ENCODE measurements at places on chromosomes 5 and 9. TPM values are rescaled to one million over a fixed set of nuclear protein-coding genes. Genes with fewer than 3 reads are reported as not detected.

SLC34A3 gene
- total RNA-seq, result not detected

KIF20A gene
- 0.55 TPM for total RNA-seq

FBXL7 gene
- total RNA-seq, result 44.3 TPM

EIF4E1B gene
- not detected for total RNA-seq

GRCh38 chr9:125146247-125146646 is 2.9 kb upstream of the SCAI start:
- H3K27ac ChIP-seq, result peak overlapping the region; percentile 51
- peaks cover 26% of the 10 kb centered on the region for H3K4me1 ChIP-seq
- H3K36me3 ChIP-seq, result peaks cover 7% of the 10 kb centered on the region
- H3K4me3 ChIP-seq, result no peak overlapping the region
- DNase-seq, result no peak
- H3K27me3 ChIP-seq, result no peaks in the 10 kb centered on the region

DNA sequence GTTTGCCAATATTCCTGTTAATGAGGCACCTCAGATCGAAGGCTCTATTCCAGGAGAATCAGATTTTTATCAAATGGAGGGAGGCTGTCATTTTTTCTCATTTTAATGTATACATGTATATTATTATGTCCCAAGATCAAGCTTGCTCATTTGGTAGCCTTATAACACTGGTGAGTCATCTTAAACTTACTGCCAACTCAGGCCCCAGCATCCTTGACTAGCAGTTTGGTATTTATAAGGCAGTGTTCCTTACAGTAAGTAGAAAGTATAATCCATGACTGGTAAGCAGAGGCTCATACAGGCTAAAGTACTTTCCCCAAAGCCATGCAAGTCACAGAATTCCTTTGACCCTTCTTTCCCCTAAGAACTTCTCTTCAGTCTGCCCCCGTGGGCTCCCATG is 90.7 kb upstream of the NR3C1 start:
- DNase-seq, result no peak
- no peak overlapping the region for H3K4me3 ChIP-seq
- peaks cover 35% of the 10 kb centered on the region for H3K4me1 ChIP-seq
- H3K36me3 ChIP-seq, result no peaks in the 10 kb centered on the region
- H3K27ac ChIP-seq, result peak overlapping the region; percentile 51

GRCh38 chr5:133967124-133967523 is 1.3 kb downstream of the C5orf15 start:
- peak overlapping the region; percentile 92 for H3K27ac ChIP-seq
- DNase-seq, result no peak
- H3K27me3 ChIP-seq, result no peaks in the 10 kb centered on the region
- no peaks in the 10 kb centered on the region for H3K4me1 ChIP-seq
- H3K4me3 ChIP-seq, result no peak overlapping the region
- H3K36me3 ChIP-seq, result peaks cover 4% of the 10 kb centered on the region

GRCh38 chr9:89544279-89544661 is 46.4 kb upstream of the SEMA4D start:
- no peak overlapping the region for H3K27ac ChIP-seq
- no peaks in the 10 kb centered on the region for H3K4me1 ChIP-seq
- H3K27me3 ChIP-seq, result no peaks in the 10 kb centered on the region
- DNase-seq, result no peak
- no peak overlapping the region for H3K4me3 ChIP-seq

GRCh38 chr9:1794547-1795270 is 220.4 kb upstream of the SMARCA2 start:
- no peak overlapping the region for H3K4me3 ChIP-seq
- H3K4me1 ChIP-seq, result no peaks in the 10 kb centered on the region
- no peak for DNase-seq
- H3K27ac ChIP-seq, result no peak overlapping the region

DNA sequence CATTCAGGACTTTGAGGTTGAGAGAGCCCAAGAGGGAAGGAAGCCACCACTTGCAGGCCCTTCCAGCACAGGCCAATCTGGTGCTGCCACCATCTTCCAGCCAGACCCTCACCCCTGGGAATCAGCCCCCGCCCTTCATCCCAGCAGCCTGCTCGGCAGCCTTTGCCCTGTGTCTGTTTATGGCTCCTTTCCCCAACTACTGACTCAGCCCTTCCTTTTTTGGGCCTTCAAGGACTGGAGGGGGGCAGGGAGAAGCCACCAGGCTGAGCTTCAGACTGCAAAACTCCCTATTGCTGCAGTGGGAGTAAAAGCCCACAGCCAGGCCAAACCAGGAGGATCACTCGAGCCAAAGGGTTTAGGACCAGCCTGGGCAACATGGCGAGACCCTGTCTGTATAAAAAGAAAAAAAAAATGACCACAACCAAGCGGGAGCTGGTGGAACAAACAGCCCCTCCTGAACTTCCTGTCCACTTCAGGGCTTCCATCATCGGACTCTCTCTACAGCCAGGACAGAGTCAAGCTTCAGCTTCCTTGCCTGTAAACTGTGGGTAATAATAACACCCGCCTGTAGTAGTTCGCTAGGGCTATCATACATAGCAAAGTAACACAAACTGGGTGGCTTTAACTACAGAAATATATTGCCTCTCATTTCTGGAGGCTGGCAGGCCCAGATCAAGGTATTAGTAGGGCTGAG is 85.9 kb upstream of the IL17B start:
- H3K4me3 ChIP-seq, result no peak overlapping the region
- H3K36me3 ChIP-seq, result no peaks in the 10 kb centered on the region
- H3K27ac ChIP-seq, result peak overlapping the region; percentile 84
- peak; percentile 84 for DNase-seq
